Cortex of kidney (tissue), 1 donor: ENCODE measurements at places on chromosomes 13 and 19.

- DNase-seq = no peak
Observed at GRCh38 chr13:59587971-59588716, 575.6 kb downstream of the DIAPH3 start.

GRCh38 chr13:91313581-91313980, 33.9 kb upstream of the MIR17HG start:
- DNase-seq = no peak

DNA sequence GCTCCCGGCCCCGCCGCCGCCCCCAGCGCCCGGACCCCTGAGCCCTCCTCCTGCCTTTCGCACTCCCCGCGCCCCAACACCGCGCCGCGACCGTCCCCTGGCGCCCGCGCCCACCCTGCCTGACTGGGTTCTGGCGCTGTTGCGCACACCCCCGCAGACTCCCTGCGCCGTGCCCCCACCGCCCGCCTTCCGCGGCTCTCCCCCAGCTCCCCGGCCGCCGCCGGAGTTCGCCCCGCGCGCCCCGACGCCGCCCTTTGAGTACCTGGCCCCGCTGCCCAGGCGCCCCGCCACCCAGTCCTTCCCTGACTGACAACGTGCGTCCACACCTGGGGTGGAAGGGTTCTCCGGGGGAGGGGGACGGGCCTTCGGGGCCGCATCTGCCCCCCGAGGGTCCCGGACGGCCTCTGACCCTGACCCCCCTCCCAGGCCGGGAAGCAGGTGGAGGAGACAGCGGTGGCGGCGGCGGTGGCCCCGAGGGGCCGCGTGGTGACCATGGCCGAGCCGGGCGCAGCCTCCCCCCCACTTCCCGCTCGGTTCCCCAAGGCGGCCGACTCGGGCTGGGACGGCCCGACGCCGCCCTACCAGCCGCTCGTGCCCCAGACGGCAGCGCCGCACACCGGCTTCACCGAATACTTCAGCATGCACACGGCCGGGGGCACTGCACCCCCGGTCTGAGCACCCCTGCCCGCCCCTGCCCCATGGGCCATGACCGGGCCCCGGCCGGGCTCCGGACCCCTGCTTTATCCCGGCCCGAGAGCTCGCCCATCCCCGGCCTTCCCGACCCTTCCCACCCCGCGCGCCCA, 1.4 kb upstream of the MEGF8 start:
- no peak for DNase-seq

DNA sequence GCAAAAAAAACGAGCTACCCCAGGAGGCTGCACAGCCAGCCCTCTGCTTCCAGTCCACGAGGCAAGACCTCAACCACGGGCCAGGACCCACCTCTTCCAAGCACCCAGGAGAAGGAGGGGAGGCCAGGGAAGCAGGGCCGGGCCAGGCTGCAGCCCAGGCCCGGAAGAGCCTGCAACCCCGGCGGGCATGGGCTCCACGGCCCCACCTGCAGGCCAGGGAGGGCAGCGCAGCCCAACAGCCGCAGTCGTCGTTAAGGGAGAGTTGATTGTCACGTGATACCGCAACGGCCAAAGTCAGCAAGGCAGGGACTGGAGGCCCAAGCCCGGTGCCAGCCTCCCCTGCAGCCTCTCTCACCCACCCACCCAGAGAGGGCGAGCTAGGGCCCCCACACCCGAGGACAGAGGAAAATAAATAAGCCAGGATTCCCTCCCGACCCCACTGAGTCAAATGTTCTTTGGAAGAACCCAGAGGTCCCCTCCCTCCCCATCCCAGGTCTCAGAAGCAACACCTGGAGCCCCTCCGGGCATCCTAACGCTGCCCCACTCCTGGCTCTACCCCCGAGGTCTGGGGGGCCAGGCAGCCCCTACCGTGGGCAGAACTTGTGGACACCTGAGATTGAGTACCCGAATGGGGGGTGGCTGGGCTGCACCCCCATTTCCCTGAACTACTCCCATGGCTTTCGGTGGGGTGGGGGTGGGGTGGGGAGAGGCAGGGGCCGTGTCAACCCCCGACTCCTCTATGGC, 5.2 kb upstream of the REXO1 start:
- DNase-seq = no peak

DNA sequence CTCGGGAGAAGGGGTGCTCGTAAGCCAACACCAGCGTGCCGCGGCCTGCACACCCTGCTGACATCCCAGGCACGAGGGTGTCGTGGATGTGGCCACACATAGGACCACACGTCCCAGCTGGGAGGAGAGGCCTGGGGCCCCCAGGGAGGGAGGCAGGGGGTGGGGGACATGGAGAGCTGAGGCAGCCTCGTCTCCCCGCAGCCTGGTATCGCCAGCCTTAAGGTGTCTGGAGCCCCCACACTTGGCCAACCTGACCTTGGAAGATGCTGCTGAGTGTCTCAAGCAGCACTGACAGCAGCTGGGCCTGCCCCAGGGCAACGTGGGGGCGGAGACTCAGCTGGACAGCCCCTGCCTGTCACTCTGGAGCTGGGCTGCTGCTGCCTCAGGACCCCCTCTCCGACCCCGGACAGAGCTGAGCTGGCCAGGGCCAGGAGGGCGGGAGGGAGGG, 2.4 kb downstream of the IZUMO4 start:
- no peak for DNase-seq

DNA sequence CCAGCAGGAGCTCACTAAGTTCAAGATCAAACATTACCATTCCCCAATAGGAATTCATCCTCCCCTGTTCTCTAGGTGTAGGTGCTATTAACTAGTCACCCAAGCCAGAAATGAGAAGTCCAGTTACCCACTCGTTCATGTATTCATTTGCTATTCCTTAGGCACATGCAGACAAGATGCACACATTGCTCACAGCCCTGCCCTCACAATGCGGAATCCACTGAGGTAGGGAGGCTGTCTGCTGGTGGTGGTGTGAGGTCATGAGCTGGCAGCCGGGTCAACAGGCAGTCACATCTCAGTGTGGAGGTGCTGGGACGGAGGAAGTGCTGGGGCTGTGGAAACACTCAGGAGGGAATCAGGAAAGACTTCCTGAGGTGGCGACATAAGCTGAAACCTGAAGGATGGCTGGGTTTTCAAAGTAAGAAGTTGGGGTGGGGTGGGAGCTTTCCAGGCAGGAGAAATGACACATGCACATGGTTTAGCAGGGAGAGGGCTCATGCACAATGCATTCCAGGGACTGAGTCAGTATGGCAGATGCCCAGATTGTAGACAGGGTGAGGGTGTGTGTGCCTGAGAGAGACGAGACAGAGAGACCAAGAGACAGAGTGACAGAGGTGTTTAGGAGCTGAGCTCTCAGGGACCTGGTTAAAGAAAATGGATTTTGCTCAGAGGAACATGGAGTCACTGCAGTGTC, 117.6 kb downstream of the USP12 start:
- DNase-seq = no peak

DNA sequence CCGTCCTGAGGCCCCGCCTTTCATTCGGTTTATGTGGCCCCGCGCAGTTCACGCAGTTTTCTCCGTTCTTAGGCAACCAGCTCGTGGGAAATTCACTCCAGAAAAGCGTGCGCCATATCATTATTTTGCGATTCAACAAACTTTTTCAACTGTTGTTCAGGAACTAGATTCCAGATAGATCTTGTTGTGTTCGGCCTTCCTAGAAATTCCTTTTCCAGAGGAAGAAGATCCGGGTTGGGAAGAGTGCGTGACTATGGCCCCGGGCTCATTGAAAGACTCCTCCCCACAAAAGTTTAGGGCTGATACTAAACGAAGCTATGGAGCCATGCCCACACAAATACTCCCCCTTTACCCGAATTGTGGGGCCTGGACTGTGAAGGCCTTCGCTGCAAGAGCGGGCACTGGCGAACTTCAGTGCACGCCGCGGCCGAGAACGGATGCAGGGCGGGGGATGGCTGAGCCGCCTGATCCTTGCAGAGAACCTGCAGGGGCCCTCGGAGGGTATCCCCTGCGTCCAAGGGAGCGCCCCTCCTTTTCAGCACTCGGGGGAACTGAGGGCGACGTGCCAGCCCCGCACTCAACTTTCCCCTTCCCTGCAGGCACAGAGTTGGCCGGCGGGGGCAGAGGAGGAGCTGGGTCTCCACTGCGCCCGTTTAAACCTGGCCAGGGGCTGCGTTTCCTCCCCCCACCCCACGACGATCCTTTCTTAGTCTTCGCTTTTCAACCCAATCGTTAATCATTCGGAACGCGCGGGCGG, 904 bp upstream of the SOX1 start:
- DNase-seq = no peak

DNA sequence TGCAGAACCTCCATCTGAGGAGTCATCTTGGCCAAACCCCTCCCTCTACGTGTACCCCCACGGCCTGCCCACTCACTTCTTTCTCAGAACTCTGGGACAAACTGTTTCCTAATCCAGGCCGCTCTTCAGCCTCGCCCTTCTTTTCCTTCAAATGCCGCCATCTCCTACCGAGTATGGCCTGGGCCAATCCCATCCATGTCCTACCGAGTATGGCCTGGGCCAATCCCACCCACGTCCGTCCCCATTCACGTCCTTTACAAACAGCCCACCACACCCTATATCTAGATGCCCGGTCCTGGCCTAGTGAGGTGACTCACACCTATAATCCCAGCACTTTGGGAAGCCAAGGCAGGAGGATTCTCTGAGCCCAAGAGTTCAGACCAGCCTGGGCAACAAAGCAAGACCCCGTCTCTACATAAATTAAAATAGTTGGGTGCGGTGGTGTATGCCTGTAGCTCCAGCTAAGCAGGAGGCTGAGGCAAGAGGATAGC, 1.1 kb downstream of the TMEM160 start:
- DNase-seq = no peak

- DNase-seq = no peak
Observed at GRCh38 chr13:38680912-38681311, 6.0 kb upstream of the FREM2 start.

- no peak for DNase-seq
Observed at GRCh38 chr19:858868-859843, at the start of gene CFD. Gene CFD, plus strand, starts transcription at chr19:859664. Its CDS starts 26 bp downstream, at chr19:859690.

DNA sequence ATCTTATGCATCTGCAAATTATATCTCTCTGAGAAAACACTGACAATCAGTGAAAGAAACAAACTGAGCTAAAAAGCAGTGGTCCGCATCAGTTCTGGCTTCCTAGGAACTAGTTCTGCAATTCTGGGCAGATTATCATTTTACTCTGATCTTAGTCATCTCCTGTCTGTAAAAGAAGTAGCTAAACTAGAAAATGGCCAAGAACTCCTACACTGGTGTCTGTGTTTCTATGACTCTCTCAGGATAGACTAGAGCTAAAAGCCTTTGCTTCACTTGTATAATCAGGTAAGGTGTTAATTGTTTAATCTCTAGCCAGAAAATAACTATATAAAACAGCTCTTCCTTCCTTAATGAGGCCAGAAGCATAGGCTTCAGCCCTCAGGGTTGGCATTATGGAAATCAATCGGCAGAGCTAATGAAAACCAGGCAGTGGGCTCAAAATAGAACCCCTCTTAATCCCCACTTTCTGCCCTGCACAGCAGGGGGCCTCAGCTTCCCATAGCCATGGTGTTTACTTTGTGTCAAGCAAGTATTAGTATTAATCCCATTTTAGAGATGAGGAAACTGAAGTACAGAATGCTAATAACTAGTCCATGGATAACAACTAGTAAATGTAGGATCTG, 459.2 kb downstream of the FGF14 start:
- no peak for DNase-seq

DNA sequence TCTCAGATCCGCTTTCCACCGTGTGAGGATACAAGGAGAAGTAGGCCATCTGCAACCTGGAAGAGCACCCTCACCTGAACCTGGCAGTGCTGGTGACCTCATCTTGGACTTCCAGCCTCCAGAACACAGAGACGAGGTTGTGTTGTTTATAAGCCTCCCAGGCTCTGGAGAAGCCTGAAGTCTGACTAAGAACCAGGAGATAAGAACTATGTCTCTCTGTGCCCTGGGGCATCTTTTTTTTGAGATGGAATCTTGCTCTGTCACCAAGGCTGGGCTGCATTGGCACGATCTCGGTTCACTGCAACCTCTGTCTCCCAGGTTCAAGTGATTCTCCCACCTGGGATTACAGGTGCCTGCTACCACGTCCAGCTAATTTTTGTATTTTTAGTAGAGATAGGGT, 14.5 kb downstream of the FCGBP start:
- no peak for DNase-seq

- no peak for DNase-seq
Observed at GRCh38 chr19:32870981-32871451, 1.4 kb upstream of the SLC7A9 start.

- DNase-seq = no peak
Observed at GRCh38 chr13:31846961-31847752, 107.8 kb downstream of the RXFP2 start.

DNA sequence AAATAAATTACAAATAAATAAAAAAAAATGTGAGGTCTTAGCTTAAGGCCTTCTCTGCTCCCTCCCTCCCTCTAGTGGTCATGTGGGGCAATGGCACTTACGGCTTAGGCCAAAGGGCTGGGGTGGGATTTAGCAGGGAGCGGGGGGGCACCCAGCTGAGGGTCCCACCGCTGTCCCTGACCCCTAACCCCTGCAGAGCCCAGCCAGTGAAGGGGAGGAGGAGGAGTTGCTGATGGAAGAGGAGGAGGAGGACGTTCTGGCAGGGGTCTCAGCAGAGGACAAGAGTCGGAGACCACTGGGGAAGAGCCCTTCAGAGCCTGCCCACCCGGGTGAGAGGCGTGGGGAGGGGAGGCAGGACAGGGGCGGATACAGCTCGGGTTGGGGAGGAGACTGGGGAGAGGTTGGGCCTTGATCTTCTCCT, 9.3 kb downstream of the MPND start:
- DNase-seq = no peak

DNA sequence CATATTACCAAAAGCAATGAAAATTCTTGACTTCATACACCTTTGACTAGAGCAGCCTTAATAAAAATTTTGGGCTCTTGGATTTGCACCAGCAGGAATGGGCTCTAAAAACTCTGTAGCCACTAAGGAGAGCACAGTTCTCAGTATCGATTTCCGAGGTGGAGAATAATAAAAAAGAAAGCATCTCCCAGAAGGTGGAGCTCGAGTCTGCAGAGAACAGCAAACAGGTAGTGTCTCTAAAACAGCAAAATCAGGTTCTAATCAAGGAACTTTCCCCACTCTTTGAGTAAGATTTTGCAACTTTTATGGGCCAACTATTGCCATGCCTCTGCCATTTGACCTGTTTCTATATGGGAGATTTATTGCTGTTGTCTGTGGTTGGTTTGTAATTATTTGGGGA, 258.7 kb upstream of the GPC6 start:
- no peak for DNase-seq

- DNase-seq = no peak
Observed at GRCh38 chr13:21671620-21672286, 880 bp downstream of the FGF9 start.

DNA sequence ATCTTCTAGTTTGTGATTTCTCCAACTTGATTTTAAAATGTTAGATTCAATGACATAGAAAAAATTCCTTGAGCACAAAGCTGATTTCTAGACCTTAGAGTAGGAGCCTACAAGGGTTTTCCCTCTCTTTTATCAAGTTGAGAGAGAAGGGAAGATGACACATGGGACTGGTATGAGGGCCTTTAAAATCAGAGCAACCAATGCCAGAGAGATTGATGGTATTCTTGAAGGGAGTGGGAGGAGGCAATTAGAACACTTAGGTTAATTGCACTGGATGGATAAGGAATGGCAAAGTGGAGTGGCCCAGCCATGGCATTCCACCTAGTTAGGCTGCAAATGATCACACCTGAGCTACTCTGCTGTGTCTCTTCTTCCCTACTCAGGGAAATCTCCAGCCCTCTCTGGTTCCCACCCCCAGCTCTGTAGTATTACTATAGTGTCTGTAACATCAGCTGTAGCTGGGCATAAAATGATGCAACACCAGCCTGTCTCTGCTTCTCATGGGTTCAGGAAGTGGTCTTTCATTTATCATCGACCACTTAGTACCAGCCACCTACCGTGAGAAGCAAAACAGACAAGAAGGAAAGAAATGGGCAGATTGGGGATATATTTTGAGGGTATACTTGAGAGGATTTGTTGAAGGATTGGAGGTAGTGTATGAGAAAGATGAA, 333.6 kb downstream of the DLEU7 start:
- DNase-seq = no peak

GRCh38 chr19:10061717-10062310, 24.3 kb upstream of the SHFL start:
- DNase-seq = no peak
